ENCODE measurements at places on chromosomes 11 and 22. TPM values are rescaled to one million over a fixed set of nuclear protein-coding genes. Genes with fewer than 3 reads are reported as not detected.

- H3K36me3 ChIP-seq: peaks cover 23% of the 10 kb centered on the region
- H3K27ac ChIP-seq: no peak overlapping the region
- no peak overlapping the region for H3K4me3 ChIP-seq
- peaks cover 41% of the 10 kb centered on the region for H3K4me1 ChIP-seq
- no peaks in the 10 kb centered on the region for H3K27me3 ChIP-seq
- DNase-seq: no peak
Measured at GRCh38 chr22:40388231-40388630, 17.8 kb downstream of the SGSM3 start.

Gene GRAP2
- total RNA-seq: 44.1 TPM

DNA sequence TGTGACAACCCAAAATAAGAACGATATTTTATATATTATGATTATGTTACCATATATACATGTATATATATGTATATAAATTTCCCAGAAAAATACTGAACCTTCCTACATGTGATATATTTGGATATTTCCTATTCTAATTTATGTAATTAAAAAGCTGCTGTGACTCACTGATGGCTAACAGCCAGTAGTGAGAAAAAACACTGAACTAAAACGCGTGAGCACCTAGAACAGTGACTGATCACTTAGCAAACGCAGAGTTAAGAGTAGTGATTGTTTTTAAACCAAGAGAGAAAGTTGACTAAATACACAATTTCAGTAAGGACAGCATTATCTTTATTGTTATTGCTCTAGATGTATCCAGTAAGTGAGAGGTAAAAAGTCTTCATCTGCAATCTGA, 213.8 kb downstream of the TMEM135 start:
- H3K4me1 ChIP-seq: peaks cover 18% of the 10 kb centered on the region
- no peak for DNase-seq
- peaks cover 26% of the 10 kb centered on the region for H3K36me3 ChIP-seq
- no peak overlapping the region for H3K4me3 ChIP-seq

Gene HPX
- 0.50 TPM for total RNA-seq

DNA sequence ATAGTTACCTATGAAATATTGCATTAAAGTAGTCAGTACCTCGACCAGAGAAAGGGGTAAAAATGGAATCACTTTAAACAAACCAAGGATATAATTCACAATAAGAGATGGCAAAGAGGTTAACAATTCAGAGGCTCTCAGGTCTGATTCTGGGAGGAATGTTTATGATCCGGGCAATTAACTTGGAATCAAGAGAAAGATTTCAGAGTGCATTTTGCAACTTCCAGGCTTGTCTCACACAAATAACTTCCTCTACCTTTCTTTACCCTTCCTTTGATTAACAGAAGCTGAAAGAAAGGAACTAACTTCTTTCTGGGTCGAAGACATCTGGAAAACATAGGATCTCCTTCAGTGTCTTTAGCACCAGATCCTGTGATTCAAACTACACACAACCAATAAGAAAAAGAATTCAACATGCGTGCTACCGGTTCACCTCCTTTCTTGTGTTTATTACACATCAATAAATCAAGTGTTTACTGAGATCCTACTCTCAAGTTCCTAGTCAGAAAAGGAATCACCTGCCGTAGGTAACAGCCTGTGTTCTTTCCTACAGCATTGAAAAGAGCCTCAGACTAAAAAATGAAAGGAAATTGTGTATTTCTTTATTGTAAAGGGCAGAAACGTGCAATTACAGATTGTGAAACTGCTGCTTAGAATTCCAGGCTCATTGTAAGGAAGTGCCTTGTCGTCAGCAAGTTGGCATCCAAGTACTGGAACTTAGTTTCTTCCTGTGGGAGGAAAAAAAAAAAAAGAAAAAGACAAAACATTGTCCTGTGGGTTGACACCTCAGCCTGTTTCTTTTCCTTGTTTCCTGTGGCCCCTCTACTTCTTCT, 29.5 kb downstream of the CARD18 start:
- no peak for DNase-seq
- H3K4me1 ChIP-seq: peaks cover 12% of the 10 kb centered on the region
- no peaks in the 10 kb centered on the region for H3K36me3 ChIP-seq
- peaks cover 18% of the 10 kb centered on the region for H3K27me3 ChIP-seq

DNA sequence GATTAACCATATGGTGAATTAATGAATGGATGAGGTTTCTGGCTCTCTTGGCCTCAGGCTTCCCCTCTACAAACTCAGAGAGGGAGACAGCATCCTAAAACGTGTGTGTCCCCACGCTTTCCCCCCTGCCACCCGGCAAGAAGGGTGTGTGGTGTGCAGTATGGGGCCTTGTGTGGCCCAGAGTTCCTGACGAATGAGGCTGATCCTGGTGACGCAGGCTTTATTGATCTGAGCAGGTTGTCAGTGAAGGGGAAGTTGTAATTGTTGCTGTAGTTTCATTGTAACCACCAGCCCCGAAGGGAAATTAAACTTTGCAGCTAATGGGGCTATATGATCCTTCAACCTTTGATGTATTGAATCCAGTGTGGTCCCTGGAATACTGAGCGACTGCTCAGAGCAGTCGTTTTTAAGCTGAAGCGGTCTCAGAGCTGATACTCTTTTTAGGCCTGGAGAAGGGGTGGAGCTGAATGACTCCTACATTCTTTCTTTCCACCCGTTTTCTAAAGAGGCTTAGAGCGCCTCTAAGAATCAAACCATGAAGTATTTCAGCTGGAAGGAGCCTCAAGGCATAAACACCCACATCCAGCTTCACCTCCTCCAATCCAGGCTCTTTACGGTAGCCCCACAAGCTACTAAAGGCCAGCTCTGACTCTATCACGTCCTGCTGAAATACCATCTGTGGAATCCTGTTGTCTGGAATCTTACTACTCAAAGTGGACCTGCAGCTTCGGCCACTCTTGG, 284.7 kb downstream of the MIAT start:
- H3K27me3 ChIP-seq: no peaks in the 10 kb centered on the region
- no peak overlapping the region for H3K4me3 ChIP-seq
- no peaks in the 10 kb centered on the region for H3K36me3 ChIP-seq
- no peak for DNase-seq
- no peaks in the 10 kb centered on the region for H3K4me1 ChIP-seq

- H3K36me3 ChIP-seq: no peaks in the 10 kb centered on the region
- no peaks in the 10 kb centered on the region for H3K4me1 ChIP-seq
- H3K27me3 ChIP-seq: no peaks in the 10 kb centered on the region
- no peak overlapping the region for H3K4me3 ChIP-seq
- H3K27ac ChIP-seq: no peak overlapping the region
Measured at GRCh38 chr11:134758342-134758931, 346.4 kb upstream of the B3GAT1 start.

Gene TP53AIP1
- total RNA-seq: not detected

- H3K4me1 ChIP-seq: peaks cover 64% of the 10 kb centered on the region
- H3K36me3 ChIP-seq: no peaks in the 10 kb centered on the region
- DNase-seq: peak; percentile 75
- H3K27ac ChIP-seq: peak overlapping the region; percentile 79
- H3K4me3 ChIP-seq: peak overlapping the region; percentile 68
Measured at GRCh38 chr22:37166675-37167066, 17.0 kb upstream of the IL2RB start.

DNA sequence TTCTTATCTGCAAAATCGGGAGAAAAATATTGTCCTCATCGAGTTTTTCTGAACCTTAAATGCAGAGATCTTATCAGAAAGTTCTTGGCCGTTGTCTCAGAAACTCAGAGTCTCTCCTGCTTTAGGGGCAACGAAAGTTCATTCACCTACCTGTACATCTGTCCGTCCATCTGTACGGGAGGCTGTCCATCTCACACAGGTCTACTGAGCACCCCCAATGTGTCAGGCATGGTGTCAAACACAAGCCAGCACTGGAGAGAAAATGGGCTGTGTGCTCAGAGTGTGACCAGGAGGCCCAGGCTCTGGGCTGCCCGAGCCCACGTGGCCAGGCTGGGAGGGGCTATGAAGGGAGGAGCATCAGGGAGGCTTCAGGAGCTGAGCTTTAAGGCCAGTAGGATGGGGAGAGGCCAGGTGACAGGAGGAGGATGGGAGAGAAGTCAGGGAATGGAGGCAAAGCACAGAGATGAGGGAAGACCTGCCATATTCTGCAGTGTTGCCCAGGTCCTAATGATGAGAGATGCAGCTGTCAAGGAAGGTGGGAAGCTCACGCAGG, 62.4 kb upstream of the MYEOV start:
- H3K4me3 ChIP-seq: no peak overlapping the region
- no peak for DNase-seq
- no peak overlapping the region for H3K27ac ChIP-seq
- no peaks in the 10 kb centered on the region for H3K36me3 ChIP-seq
- peaks cover 7% of the 10 kb centered on the region for H3K27me3 ChIP-seq

DNA sequence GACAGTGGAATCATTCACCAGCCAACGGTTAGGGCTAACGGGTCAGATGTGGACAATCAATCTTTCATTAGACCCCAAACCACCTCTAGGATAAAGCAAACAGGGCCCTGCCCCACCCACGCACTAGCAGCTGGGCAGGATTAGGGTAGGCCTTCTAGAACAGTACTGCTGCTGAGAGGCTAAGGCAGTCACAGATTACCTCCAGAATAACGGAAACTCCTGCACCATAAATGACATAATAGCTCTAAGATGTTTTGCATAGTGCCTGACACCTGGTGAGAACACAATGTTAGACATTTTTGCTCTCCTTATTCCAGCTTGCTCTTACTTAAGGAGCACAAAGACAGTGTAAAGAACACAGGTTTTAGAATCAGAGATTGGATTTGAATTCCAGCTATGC, 1.8 kb downstream of the SYTL2 start:
- H3K27me3 ChIP-seq: peaks cover 3% of the 10 kb centered on the region
- H3K36me3 ChIP-seq: peaks cover 7% of the 10 kb centered on the region
- H3K4me3 ChIP-seq: no peak overlapping the region
